Amniotic stem cell (primary cell): ENCODE measurements at places on chromosomes 13 and 19.

DNA sequence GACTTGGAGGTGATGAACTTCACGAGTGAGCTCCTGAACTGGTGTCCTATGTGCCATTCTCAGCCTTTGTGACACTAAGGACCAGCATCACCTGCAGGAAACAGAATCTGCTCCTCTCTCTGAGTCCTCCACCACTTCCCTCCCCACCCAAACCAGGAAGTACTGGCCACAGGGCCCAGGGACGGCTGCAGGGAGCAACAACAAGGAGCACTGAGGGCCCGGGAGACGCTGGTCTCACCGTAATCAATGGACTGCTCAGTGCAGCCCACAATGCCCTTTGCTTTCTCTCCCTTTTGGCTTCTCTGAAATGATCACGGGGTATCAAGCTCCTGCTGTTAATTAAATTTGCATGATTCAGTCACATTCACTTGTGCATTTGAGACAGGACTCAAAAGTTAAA is 18.6 kb downstream of the PEPD start:
- DNase-seq = no peak

DNA sequence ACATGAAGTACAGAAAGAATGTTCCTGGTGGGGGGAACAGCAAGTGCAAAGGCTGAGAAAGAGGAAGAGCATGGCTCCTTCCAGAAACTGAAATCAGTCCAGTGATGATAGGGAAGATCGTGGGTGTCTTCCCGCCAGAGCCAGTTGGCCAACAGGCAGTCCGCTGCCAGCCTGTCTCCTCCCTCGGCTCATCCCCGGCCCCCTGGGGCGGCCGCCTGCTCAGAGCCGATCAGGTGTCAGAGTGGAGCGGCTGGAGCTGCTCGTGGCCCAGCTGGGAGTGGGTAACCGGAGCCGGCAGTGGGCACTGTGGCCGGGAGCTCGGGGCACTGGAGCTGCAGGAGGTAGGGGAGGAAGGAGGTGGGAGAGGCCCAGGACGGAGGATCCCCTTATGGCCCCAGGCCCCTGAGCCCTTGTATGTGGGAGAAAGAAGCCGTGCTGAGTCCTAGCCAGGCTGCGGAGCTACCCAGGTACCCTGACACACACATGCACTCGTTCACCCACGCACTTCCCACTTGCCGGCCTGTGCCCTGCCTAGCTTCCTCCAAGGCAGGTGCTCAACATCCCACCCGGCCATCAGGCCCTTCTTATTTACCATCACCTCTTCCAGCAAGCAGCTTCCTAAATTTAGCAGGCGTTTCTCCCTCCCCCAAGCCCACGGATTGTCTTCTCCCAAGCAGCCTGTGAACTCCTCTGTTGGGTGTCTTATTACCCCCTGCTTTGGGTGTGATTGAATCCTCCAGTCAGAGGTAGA is 1.7 kb downstream of the ANKRD24 start:
- no peak for DNase-seq

DNA sequence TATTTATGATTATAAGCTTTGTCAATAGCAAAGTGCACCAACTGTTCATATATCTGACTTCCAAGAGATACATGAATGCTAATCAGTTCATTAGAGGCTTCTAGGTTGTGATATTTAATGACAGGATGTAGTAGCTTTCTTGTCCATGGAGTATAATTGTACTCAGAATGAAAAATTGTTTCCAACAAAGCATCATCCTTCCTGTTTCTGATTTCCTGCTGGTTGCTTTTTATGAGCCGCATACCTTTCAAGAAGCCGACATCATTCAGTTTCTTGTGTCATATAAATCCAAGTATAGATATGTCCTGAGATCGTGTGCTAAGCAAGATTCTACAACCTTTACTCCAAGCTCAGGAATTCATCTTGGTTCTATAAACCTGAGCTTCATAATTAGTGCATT is 326.6 kb downstream of the DIAPH3 start:
- no peak for DNase-seq

DNA sequence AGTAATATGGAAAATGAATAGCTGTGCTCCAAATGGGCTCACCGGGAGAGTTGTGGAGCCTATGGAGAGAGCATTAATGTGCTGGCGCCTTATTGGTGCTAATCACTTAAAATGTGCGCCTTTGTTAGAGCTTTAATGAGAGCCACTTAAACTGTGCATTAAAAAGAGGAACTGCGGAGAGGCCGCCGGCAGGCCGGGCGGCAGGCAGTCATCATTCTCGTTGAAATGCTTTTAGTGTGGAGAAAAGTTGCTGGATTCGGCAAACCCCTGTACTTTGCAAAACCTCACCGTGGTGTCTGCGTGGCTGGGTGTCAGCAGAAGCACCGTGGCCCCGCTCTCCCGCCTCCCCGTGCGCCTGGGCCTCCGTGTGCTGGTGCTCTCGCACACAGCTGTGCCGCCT is 105.5 kb downstream of the KDM4B start:
- DNase-seq = no peak

DNA sequence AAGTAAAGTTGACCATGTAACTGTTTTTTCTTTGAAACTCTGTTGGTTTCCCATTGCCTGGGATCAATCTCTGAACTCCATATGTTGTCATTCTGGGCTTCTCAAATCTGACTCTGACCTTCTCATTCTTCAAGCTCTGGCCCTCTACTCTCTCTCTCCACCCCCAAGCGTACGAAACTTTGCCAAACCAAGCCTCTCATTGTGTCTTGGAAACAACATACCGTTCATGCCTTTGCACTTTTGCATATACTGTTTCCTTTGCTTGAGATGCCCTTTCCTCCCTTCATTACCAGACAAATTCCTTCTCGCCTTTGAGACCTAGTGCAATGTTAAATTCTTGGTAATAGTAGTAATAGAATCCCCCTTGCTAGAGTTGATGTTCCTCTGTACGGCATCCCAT is 113.7 kb downstream of the OLFM4 start:
- DNase-seq = no peak

GRCh38 chr13:29511980-29512379 is 83.5 kb downstream of the SLC7A1 start:
- DNase-seq = no peak

- DNase-seq = no peak
Measured at GRCh38 chr13:43245374-43245964, 222.1 kb downstream of the DNAJC15 start.

GRCh38 chr13:65535370-65535769 is 1694.8 kb downstream of the PCDH9 start:
- DNase-seq = no peak

GRCh38 chr13:39897636-39898035 is 242.2 kb downstream of the COG6 start:
- no peak for DNase-seq

GRCh38 chr13:109954441-109954840 is 168.1 kb upstream of the IRS2 start:
- no peak for DNase-seq

GRCh38 chr13:42638886-42639285 is 64.9 kb downstream of the TNFSF11 start:
- no peak for DNase-seq

DNA sequence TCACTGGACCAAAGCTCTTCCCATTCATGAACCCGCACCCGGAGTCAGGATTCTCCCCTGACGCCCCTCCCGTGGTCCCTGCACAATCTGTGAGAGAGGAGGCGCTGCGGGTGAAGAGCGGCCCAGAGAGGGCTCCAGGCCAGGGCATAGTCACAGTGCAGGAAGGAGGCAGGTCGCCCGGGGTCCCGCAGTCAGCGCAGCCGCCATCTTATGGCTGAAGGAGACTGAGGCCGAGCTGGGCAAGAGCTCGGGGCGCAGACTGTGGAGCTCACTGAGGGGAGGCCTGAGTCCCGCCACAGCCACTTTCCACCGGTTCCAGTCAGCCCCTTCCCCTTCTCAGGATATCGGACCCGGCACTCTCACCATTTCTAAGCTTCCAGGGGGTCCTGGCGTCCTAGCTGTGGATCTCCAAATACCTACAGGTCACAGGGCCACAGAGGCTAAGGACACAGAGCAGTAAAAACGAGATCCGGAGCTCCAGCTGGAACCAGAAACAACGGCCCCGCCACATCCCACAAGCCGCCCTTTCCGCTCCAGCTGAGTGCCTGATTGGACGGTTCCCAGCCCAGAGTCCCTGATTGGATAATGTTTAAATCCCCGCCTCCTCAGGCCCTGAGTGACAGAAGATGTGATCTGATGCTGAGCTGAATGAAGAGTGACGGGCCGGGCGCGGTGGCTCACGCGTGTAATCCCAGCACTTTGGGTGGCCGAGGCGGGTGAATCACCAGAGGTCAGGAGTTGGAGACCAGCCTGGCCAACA is at the start of gene ZNF99:
Gene ZNF99 (minus strand): TSS at position 501 of the 760 bp plus-strand sequence. CDS start 135 bp downstream, at position 366.
- no peak for DNase-seq

DNA sequence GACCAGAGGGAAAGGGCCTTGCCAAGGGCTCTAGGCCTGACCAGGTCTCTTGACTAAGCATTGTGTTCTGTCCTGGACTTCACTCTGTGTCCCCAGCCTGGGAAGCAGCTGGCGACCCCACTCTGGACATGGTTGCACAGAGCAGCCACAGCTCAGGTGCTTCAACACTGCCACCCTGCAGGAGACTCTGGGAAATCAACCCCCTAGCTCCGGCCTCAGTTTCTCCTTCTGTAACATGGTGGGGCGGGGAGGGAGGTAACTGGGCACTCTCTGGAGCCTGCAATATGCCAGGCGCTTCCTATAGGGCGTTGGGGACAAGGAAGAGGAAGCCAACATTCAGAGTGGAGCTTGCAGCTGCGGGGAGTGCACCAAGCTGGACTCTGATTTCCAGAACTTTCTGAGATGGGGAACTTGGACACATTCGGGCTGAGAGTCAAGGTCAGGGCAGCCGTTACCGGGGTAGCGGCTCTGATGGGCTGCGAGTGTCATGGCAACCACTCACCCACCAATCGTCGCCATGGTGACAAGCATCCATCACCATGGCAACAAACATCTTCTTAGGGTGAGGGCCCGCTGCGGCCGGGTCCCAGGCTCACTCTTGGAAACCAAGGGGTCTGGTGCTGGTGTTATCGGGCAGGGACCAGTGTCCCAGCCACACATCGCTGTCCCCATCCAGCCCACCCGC is 12.8 kb downstream of the F2RL3 start:
- DNase-seq = no peak

- DNase-seq = no peak
Measured at GRCh38 chr13:66795636-66796035, 434.5 kb downstream of the PCDH9 start.

DNA sequence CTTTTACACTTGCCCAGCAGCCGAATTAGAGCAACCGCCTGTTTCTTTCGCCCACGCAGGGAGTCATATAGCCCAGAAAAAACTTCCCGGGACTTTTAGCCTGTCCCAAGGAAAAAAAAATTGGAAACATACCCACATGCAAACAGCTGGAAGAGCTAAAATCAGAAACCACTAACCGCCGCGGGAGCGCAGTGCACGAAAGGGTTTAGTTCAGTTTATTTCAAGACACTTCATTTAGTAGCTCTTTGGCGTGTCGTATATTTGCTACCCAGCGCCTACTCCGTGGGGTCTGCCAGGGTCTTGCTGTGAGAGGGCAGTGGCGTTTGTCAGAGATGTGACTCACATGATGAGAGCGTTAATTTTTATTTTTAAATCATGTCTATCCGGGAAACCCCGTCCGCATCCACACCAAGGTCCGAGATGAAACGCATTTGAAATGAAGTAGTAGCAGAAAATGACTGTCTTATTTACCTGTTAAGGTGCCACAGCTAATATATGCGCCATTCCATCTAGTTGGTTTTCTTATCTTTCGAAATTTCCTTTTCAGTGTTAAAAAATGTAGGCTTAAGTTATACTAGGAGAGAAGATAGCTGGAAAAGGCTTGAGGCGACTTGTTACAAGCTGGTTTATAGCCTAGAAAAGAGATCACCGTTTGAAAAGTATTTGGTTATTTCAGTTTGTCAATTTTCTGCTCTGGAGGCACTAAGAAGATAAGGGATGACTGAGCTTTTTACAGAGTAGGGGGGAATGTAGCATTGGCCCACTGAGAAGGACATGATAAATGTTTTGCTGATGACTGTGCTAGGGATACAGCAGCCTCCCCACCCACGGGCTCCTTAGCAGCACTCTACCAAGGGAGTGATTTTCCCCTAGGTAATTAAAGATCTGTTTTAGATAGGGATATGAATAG is 1.7 kb downstream of the KLF5 start:
- DNase-seq = peak; percentile 31

GRCh38 chr19:3800996-3801395 is 14.8 kb upstream of the MATK start:
- no peak for DNase-seq

- DNase-seq = no peak
Measured at GRCh38 chr19:4326215-4326836, 12.3 kb downstream of the STAP2 start.

GRCh38 chr19:24062190-24062589 is 24.8 kb upstream of the ZNF254 start:
- DNase-seq = no peak

- DNase-seq = no peak
Measured at GRCh38 chr19:12841094-12841493, 2.8 kb downstream of the MAST1 start.

- DNase-seq = no peak
Measured at GRCh38 chr19:3556423-3556977, 886 bp downstream of the MFSD12 start.

DNA sequence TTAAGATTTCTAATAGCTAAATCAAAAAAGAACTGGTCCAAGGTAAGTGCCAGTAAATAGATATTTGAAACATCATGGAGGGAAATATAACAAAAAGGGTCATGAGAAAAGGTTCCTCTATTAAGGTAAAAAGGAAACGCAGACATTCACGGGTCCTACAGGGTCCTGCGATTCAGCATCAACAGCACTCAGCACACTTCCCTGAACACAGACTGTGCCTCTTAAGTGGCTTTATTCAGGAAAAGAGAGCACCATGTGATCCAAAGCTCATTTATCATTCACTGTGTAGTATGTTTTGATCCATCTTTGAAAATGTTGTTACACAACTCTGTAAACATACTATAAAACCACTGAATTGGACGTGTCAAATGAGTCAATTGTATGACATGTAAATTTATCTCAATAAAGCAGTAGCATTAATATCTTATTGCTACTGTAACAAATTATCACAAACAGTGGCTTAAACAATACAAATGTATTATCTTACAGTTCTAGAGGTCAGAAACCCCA is 33.7 kb downstream of the CRYL1 start:
- no peak for DNase-seq

DNA sequence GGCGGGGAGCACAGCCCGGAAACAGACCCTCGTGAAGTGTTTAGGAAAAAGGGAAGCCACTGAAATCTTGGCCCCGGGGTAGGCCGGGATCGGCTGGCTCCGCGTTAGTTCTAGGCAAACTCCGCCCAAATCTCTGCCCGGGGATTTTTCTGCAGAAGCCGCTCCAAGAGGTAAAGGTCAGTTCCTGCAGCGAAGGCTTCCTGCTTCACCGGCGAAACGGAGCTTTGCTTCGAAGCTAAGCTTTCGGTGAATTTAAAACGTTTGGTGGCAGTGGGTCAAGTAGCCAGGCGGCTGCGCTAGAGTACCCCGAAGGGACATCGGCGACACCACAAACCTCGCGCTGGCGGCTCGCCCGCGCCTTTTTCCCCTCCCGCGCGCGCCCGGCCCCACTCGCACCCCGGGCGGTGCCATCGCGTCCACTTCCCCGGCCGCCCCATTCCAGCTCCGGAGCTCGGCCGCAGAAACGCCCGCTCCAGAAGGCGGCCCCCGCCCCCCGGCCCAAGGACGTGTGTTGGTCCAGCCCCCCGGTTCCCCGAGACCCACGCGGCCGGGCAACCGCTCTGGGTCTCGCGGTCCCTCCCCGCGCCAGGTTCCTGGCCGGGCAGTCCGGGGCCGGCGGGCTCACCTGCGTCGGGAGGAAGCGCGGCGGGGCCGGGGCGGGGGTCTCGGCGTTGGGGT is 441 bp downstream of the GJB2 start:
- no peak for DNase-seq
